GM23248 (cell line): ENCODE measurements at places on chromosomes 4 and X. TPM values are rescaled to one million over a fixed set of nuclear protein-coding genes. Genes with fewer than 3 reads are reported as not detected.
A peak's percentile ranks its signal among the peaks of the same experiment; 100 is the strongest.

DNA sequence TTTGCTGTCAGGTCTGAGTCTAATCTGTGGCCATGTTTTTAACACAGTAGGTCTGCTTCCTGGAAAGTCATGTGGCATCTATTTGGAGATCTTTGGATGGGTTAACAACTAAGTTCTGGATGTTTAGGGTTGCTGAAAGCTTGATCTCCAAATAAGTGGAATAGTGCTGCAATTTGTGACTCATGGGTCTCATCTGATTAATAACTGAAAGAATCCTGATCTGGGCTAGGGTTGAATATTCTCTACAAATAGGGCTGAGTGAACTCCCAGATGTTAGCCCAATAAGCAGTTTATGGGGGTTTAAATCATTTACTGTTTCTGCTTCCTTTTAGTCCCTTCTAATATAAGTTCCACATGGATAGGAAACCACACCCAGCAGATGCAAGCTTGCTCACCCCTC lies 23.1 kb downstream of the CT47C1 start:
- DNase-seq = peak; percentile 57
- no peaks in the 10 kb centered on the region for H3K27me3 ChIP-seq
- no peak overlapping the region for H3K4me3 ChIP-seq
- peaks cover 18% of the 10 kb centered on the region for H3K4me1 ChIP-seq

- no peak overlapping the region for H3K27ac ChIP-seq
- DNase-seq = peak; percentile 71
- no peak overlapping the region for H3K4me3 ChIP-seq
- H3K4me1 ChIP-seq = no peaks in the 10 kb centered on the region
- H3K27me3 ChIP-seq = no peaks in the 10 kb centered on the region
Observed at GRCh38 chr4:74189331-74190043, 31.6 kb downstream of the MTHFD2L start.

GRCh38 chr4:85500110-85500867 lies 25.3 kb downstream of the ARHGAP24 start:
- no peak overlapping the region for H3K4me3 ChIP-seq
- DNase-seq = peak; percentile 72
- peak overlapping the region; percentile 24 for H3K27ac ChIP-seq
- no peaks in the 10 kb centered on the region for H3K27me3 ChIP-seq

Gene KLB
- total RNA-seq = not detected in 2 replicates

DNA sequence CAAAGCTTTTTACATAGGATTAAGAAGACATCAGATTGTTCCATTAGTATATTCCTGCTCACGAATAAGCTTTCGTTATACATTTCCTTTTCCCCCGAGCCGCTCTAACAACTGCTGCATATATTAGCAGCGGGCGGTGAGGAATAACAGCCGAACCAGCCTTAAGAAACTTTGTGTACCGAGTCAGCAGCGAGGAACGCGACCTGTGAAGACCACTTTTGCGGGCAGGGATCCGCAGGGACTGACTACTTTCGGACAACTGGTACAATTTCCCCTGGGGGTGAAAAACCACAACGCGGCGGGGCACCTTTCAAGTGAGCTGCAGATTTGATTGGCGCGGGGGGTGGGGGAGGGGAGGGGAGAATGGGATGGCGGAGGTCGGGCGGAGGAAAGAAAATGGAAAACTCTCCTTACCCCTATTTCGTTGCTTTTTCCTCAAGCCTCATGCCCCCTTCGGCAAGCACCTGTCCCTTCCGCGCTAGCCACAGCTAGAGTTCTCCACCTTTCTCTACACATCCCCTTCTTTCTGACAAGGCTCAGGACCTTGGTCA lies 5.9 kb upstream of the PITX2 start:
- H3K4me3 ChIP-seq = no peak overlapping the region
- no peak overlapping the region for H3K27ac ChIP-seq
- no peak for DNase-seq

Gene SSX2
- total RNA-seq = not detected in 2 replicates

- H3K36me3 ChIP-seq = no peaks in the 10 kb centered on the region
- DNase-seq = no peak
- no peak overlapping the region for H3K27ac ChIP-seq
- H3K4me3 ChIP-seq = no peak overlapping the region
- H3K27me3 ChIP-seq = no peaks in the 10 kb centered on the region
- H3K4me1 ChIP-seq = no peaks in the 10 kb centered on the region
Observed at GRCh38 chrX:17930850-17931249, 69.8 kb upstream of the RAI2 start.

Gene PASD1
- not detected in 2 replicates for total RNA-seq

Gene PRRG3
- not detected in 2 replicates for total RNA-seq

DNA sequence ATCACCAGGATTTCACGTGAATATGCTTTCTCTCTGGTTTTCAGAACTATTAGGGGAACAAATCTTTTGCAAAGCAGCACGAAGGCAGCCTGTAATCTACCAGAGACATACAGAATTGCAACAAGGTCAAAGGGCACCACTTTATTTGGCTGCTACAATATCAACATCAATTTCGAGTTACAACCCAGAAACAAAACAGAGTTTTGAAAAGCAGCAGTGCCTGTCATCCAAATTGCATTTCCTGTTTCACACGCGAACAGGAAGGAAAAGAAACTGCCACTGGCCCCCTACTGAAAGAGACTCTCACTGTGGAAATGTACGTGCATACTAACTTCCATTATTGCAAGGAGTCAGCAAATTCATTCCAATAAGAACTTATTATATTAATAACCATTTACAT lies 17.1 kb upstream of the C1QTNF7 start:
- H3K27me3 ChIP-seq = no peaks in the 10 kb centered on the region
- no peak overlapping the region for H3K27ac ChIP-seq
- peaks cover 11% of the 10 kb centered on the region for H3K4me1 ChIP-seq
- no peak overlapping the region for H3K4me3 ChIP-seq

Gene MAGEB1
- total RNA-seq = not detected in 2 replicates

DNA sequence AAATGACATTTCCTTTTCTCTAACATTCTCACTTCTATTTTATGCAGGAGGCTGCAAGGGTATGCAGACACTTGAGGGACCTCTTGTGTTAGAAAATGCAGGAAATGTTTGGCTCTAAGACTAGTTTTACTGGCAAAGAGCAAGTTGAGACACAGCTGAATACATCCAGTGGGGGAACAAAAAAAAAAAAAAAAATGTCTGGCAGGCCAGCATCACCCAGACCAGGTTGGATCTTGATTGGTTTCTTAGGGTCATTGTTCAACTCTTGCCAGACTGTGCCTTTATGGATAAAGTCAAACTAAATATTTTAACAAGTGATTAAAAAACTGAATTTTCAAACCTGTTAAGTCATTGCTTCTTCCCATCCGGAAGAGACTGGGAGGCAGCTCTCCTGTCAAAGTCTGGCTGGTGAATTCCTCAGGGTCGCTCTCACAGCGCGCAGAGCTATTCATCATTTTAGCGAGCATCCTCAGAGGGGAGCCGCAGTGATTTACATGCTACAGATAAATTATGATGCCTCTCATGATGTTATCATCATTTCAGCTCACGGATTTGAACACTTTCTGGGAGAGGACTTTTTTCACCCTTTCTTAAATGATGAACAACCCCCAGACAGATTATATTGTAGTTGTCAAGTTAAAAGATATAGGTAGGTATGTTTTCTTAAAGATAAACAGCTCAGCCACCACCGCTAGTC lies 23.6 kb upstream of the PACRGL start:
- peaks cover 22% of the 10 kb centered on the region for H3K27me3 ChIP-seq
- no peak for DNase-seq
- no peaks in the 10 kb centered on the region for H3K4me1 ChIP-seq
- no peaks in the 10 kb centered on the region for H3K36me3 ChIP-seq
- H3K27ac ChIP-seq = no peak overlapping the region

DNA sequence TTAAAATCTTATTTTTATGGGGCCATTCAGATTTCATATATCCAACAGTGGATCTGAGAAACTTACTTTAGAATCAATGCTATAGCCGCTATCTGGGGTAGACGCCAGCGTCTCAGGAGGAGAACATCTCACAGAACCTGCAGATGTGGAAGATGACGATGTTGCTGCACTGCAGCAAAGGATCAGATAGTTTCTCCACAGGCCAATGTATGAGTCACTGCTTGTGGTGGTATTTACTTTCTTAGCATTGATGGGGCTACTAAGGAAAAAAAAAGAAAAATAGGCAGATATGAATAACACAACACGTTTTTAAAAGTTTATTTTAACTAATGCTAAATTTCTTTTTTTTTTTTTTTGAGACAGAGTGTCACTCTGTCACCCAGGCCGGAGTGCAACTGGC lies 85.9 kb downstream of the ZAR1 start:
- H3K4me1 ChIP-seq = peaks cover 7% of the 10 kb centered on the region
- peaks cover 22% of the 10 kb centered on the region for H3K36me3 ChIP-seq
- DNase-seq = peak; percentile 46
- H3K27me3 ChIP-seq = no peaks in the 10 kb centered on the region

GRCh38 chr4:92606227-92606626 lies 302.5 kb downstream of the GRID2 start:
- no peak overlapping the region for H3K27ac ChIP-seq
- H3K27me3 ChIP-seq = no peaks in the 10 kb centered on the region
- no peaks in the 10 kb centered on the region for H3K36me3 ChIP-seq
- H3K4me3 ChIP-seq = no peak overlapping the region
- H3K4me1 ChIP-seq = no peaks in the 10 kb centered on the region

GRCh38 chr4:114015444-114015899 lies 36.0 kb upstream of the ARSJ start:
- peak overlapping the region; percentile 60 for H3K27ac ChIP-seq
- DNase-seq = peak; percentile 97
- no peaks in the 10 kb centered on the region for H3K27me3 ChIP-seq
- H3K4me1 ChIP-seq = peaks cover 25% of the 10 kb centered on the region
- H3K4me3 ChIP-seq = no peak overlapping the region
- no peaks in the 10 kb centered on the region for H3K36me3 ChIP-seq

DNA sequence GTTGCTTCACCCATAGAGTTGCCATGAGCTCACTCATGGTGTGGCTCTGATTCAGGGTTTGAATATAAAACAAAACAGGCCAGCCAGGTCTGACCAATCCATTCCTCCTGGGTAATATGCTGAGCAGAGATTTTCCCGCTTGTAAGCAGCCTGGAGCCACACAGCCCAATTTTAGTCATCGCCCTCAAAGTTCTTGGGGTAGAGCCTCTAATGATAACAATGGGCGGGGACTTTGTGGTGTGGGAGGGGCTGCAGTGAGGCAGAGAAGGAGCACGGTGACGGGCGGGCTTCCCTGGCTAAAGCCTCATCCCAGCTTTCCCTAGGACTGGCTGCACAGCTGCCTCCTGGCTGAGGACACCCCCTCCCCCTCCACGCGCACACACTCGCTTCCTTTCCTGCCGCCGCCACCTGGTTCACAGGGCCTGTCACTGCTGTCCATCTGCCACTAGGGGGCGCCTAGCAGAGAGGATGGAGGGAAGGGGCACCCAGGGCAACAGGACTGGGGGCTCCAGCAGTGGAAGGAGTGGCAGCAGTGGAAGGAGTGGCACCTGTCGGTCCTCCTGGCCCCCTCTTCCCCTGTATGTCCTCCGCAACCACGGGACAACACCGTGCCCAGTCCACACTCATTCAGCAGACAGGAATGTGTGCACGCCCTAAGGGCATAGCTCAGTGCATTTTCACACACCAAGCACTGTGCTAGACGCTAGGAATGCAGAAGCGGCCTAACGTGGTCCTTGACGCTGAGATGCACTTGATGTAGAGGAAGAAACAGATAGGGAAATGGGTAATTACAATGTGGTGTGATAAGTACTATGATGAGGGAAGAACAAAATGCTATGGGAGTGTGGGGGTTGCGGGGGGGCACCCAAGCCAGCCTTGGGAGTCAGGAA lies 26.8 kb downstream of the PRPS1 start:
- H3K36me3 ChIP-seq = no peaks in the 10 kb centered on the region
- H3K27ac ChIP-seq = peak overlapping the region; percentile 80
- no peak overlapping the region for H3K4me3 ChIP-seq
- H3K27me3 ChIP-seq = no peaks in the 10 kb centered on the region
- peaks cover 6% of the 10 kb centered on the region for H3K4me1 ChIP-seq

- H3K4me1 ChIP-seq = peaks cover 19% of the 10 kb centered on the region
- DNase-seq = no peak
- no peak overlapping the region for H3K27ac ChIP-seq
- no peaks in the 10 kb centered on the region for H3K36me3 ChIP-seq
- no peak overlapping the region for H3K4me3 ChIP-seq
- no peaks in the 10 kb centered on the region for H3K27me3 ChIP-seq
Observed at GRCh38 chr4:101288365-101289145, 58.8 kb downstream of the PPP3CA start.

Gene IRF2
- 14.2 and 15.4 TPM in 2 replicates for total RNA-seq

Gene RXFP1
- total RNA-seq = 2.9 and 3.1 TPM in 2 replicates

DNA sequence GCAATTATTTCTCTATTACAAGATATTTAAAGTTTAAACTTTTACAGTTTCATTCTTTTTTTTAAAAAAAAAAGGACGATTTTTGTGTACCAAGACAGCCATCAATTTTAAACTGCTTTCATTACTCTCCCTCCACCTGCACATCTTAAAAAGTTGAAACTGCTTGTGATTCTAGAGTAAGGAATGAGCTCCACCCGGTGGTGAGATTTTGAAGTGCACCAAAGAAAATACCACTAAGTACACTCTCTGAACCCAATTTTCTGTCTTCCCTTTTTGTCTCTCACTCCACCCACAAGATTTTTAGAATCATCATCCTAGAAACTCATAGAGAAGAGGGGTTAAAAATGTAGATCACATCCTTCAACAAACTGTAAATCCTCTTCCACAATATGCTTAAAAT lies 91.3 kb upstream of the WDR44 start:
- peak; percentile 35 for DNase-seq
- H3K27ac ChIP-seq = no peak overlapping the region
- H3K4me1 ChIP-seq = peaks cover 12% of the 10 kb centered on the region
- no peak overlapping the region for H3K4me3 ChIP-seq
- no peaks in the 10 kb centered on the region for H3K36me3 ChIP-seq
- no peaks in the 10 kb centered on the region for H3K27me3 ChIP-seq

GRCh38 chrX:48617542-48618340 lies 20.4 kb downstream of the WDR13 start:
- no peaks in the 10 kb centered on the region for H3K36me3 ChIP-seq
- H3K27me3 ChIP-seq = no peaks in the 10 kb centered on the region
- H3K4me1 ChIP-seq = 0 out of 2 replicates have a peak, but pooled peaks cover 5% of the 10 kb centered on the region
- DNase-seq = peak; percentile 33
- no peak overlapping the region for H3K27ac ChIP-seq

DNA sequence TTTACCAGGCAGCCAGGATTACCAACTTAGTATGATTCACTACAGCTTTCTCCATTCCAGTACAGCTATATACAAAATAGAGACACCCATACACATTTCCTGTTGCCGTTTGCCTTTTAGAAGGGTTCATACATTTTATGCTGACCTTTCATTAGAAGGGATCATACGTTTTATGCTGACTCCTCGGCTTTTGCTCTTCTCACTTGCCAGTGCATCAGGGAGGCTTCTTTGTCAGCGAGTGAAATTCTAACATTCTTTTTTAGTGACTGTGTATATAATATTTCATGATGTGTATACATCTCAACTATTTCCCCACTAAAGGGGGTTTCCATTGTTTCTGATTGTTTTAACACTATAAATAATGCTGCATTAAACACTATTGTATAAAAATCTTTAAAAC lies 552.6 kb downstream of the TRIML1 start:
- no peak overlapping the region for H3K27ac ChIP-seq
- H3K27me3 ChIP-seq = no peaks in the 10 kb centered on the region
- H3K36me3 ChIP-seq = no peaks in the 10 kb centered on the region

DNA sequence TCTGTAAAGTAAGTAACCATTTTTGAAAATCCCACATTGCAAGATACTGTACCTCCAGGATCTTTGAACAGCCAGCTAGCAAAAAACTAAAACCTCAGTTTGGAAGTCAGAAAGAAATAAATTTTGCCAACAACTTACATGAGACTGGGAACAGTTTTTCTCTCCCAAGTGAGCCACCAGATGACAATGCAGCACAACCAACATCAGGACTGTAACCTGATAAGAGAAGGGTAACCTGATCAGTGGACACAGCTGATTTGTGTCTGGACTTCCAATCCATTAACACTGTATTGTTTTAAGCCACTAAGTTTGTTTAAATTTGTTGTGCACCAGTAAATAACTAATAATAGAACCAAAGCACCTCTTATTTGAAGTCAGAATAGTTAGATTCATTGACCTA lies 923.3 kb downstream of the FAT4 start:
- no peaks in the 10 kb centered on the region; the same call in 1 of the 2 replicates for H3K4me1 ChIP-seq
- no peak overlapping the region for H3K27ac ChIP-seq
- no peaks in the 10 kb centered on the region for H3K36me3 ChIP-seq
- H3K27me3 ChIP-seq = no peaks in the 10 kb centered on the region
- no peak overlapping the region for H3K4me3 ChIP-seq
